ENCODE measurements at places on chromosomes 6 and 20. TPM values are rescaled to one million over a fixed set of nuclear protein-coding genes. Genes with fewer than 3 reads are reported as not detected.

Gene ANKEF1
- 4.9 TPM for total RNA-seq

DNA sequence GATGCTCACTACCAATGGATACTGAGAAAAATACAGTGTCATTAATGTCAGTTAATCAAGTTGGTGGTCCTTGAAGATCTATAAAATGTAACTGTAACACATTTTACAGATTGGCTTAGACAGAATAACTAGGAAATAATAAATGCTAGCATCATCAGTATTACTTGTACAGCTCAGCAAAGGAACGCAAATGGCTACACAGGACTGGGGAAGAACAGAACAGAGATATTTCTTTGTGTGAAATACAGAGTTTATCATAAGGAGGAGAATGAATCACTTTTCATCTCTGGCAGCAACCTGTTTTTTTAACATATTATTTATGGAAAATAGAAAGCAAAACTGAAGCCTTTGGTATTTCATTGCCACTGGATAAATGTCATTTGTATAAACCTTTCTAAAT, 8.2 kb upstream of the QKI start:
- no peak for DNase-seq

Gene ZNF391
- total RNA-seq: 3.5 TPM

Gene UNC5CL
- 0.48 TPM for total RNA-seq

- no peak for DNase-seq
These were observed 121.4 kb upstream of the MLN start for GRCh38 chr6:33925210-33925609.

Gene HUS1B
- total RNA-seq: 0.77 TPM

GRCh38 chr6:456358-456867, 64.9 kb downstream of the IRF4 start:
- no peak for DNase-seq

DNA sequence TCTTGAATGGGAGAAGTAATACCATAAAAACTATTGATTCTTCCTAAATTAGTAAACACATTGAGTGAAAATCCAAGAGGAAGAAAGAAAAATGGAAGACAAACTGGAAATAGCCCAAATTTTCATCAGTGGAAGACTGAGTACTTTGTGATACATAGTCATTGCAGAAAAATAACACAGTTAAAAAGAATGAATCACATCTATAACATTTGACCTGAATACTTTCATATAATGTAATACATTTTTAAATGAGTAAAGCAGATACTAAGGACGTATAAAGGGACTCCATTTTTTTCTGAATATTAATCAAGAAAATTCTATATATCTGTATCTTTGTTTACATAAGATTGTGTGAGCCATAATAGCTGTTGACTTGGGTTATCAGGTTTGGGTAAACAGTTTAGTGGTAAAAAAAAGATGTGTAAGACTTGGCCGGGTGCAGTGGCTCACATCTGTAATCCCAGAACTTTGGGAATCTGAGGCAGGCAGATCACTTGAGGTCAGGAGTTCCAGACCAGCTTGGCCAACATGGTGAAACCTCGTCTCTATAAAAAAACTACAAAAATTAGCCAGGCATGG, 4.3 kb upstream of the SLC17A2 start:
- no peak for DNase-seq

Gene SIRPB2
- total RNA-seq: 25.5 TPM

- no peak for DNase-seq
These were observed 35.2 kb upstream of the MLN start for GRCh38 chr6:33838983-33839382.

- no peak for DNase-seq
These were observed 561.0 kb downstream of the PTPRT start for GRCh38 chr20:42628683-42629082.

- DNase-seq: peak; percentile 26
These were observed 9.6 kb upstream of the BEND3 start for GRCh38 chr6:107124934-107125348.

DNA sequence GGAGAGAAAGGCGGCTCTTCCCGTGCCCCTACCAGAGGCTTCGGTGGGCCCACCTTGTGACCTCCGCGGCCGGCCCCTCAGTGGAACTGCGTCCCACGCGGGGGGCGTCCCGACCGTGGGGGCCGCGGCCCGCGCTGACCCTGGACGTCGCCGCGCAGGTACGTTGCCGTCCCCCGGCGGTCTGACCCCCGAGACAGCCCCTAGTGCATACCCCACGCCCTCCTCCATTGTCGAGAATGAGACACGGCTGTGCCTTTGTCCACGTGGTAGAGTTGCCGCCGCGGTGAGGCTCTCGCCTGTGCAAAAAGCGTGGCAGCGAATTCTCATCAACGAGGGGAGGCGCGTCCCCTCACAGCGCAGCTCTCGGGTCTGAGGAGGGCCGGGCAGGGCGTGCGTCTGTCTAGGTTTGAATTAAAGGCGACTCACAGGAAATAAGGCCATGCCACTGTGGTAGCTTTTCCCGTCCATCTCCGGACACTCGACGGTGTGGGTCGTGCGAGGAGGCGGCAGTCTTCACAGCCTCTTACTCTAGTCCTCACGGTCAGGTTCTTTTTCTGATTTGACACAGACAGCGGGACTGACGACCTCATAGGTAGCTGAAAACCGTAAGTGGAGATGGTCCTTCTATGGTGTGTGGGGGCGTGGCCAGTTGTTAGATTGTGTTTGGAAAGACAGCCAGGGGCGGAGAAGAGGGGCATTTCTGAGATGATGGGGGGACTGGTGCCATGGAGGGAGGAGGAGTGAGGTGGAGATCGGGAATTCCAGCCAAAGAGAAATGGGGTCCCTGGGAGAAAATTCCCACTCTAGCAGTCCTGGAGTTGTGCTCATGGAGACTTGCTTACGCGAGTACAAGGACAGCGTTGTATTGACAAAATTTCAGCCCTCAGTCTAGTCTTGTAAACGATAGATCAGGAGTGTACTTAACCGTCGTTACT, 580 bp downstream of the NXT1 start:
- no peak for DNase-seq

DNA sequence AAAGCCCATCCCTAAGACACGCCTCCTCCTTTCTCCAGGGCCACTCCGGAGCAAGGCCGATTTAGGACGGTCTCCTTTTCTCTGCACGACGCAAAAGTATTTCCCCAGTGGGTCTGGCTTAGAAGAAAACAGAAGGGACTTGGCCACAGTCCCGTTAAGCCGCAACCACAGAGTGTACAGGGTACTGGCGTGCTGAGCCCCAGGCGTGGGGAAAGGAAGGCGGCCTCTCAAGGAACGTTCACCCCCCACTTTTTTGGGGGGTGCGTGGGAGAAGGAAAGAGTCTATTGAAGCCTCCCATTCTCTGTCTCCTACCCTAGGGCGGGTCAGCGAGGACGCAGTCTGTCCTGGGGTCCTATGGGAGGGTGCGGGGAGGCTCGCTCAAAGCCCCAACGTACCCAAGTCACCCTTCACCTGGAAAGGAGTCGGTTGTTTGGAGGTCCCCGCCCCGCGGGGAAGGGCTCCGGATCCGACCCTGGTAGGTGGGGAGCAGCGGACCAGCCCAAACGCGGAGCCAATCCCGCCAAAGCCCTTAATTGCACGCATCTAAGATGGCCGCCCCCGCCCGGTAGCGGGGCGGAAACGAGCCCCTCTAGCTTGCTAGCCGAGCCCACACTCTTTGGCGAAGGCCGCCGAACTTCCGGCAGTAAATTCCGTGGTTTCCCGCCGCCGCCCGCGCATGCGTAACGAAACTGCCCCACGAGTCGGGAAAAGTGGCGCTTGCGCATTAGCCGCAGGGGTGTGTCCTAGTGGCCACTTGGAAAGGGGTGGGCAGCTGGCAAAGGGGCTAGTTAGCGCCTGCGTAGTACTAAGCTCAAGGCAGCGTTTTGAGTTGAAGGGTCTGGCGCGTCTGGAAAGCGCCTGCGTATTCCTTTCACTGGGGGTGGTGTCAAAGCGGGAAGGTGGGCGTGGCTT, at the start of gene OARD1:
OARD1 (minus strand) TSS at position 434 of the 913 bp plus-strand sequence. CDS start 722 bp downstream, outside the sequence.
- DNase-seq: peak; percentile 100

DNA sequence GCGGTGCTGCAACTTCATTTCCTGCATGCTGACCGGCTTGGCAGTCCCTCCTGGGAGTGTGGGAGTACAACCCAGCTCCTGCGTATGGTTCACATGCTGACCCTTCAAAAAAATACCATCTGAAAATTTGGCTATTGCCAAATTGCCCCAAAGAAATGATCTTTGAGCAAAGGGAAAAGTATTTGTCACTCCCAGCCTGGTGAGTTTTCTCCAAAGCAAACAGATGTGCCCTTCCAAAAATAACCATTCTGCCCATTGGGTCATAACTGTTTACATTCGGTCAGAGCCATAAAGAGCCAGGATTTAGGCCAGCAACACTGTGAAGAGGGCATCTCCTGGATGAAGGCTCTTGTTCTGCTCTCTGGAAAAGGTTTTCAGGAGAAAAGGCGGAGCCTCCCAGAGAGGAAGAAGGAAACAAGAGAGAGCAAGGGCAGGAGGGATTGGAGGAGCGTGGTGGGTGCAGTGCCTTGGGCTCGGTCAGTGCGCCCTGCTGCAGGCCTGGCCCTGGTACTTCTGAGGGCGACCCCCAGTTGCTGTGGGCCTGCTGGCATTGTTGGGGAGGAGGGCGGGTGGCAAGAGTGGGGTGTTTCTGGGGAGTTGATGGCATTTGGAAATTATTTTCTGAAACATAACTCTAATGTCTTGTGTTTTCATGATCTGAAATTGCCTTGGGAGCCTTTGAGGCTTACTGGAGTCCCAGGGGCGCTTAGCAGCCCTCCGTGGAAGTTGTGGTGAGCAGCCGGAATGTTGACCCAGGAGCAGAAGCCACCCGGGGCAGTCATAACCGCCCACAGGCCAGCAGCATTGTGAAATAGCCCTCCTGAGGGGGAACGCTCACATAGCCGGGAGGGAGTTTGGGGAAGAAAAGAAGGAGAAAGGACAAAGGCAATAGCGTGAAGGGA, 248.4 kb downstream of the MYLK4 start:
- DNase-seq: no peak

DNA sequence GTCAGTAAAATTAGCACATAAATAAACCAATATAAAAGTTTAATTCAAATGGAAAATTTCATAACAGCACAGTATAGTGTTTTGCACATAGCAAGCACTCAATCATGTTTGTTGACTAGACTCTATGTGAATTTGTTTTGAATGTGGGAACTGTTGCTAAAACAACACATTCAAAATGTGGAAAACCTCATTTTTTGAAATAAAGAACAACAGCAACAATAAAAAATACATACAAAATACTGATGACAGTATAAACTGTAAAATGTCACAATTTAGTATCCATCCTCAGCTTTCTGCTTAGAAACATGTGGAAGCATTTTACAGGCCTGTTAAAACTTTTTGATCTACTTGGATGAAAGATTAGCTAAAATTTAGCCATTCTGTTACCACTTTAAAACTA, 47.4 kb downstream of the HDAC2 start:
- DNase-seq: no peak

- DNase-seq: no peak
These were observed 20.5 kb upstream of the SUPT3H start for GRCh38 chr6:45398075-45398813.

DNA sequence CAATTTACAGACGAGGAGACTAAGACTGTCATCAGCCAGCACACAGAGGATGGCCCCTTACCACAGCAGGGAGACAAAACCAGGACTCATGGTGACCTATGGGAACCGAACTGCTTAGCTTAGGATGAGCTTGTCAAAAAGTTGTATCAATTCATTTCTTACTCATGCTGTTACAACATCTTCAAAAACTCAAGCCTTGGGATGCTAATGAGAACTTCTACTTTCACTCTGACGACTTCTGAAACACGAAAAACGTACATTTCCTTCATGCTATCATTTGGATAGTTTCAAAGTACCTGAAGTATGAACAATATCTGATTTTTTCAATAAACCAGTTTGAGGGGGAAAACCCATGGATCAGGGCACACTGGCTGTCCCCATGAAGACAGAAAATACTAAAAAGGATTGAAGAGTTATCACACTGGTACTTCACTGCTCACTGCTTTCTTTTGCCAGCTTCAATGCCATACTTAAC, 31.9 kb downstream of the HIVEP2 start:
- no peak for DNase-seq

DNA sequence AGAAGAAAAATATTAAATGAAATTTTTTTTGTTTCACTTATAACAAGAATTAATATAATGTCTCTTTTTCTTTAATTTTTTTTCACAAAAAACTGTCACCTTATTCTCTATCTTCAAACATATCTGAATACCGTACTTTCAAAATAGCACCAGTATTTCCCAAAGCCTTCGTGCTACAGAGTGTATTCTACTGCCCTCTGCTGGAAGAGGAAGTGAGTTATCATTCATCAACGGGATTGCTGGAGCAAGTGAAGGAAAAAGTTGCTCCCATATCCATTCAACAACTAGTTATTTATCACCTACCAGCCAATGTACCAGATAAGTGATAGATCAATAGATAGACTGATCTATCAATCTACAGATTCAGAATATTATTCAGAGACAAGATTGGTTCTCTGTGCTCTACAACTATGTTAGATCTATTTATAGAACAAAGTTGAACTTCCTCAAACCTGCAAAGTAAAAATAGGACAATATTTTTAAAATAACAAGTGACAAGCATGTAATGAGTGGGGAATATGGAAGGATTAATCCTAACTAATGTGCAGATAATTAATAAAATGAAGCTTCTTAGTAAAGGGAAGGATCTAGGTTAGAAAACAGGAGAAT, 26.7 kb upstream of the TFAP2B start:
- no peak for DNase-seq

Gene PRR18
- total RNA-seq: 1.0 TPM

Gene SLC17A4
- total RNA-seq: 0.10 TPM

Gene CEBPB
- 434 TPM for total RNA-seq

GRCh38 chr6:68695838-68696237, 60.8 kb downstream of the ADGRB3 start:
- no peak for DNase-seq

Gene NMBR
- total RNA-seq: not detected

GRCh38 chr20:53513168-53513488, 80.5 kb downstream of the ZNF217 start:
- peak; percentile 24 for DNase-seq

Gene KHDC1
- 0.35 TPM for total RNA-seq

- DNase-seq: no peak
These were observed 140.1 kb downstream of the QKI start for GRCh38 chr6:163554663-163555062.

- no peak for DNase-seq
These were observed 28.9 kb downstream of the KIAA1755 start for GRCh38 chr20:38231531-38232121.

Gene NT5DC1
- 38.4 TPM for total RNA-seq

- no peak for DNase-seq
These were observed 110.2 kb upstream of the RREB1 start for GRCh38 chr6:6997263-6998193.

Gene SDCBP2
- total RNA-seq: 7.2 TPM

Gene SSTR4
- total RNA-seq: not detected

Gene RREB1
- total RNA-seq: 94.5 TPM

GRCh38 chr6:20716865-20717264, 182.6 kb downstream of the CDKAL1 start:
- DNase-seq: no peak

Measured in mesenteric fat pad (tissue), 1 donor.